ENCODE measurements at places on chromosomes 3 and 15.

DNA sequence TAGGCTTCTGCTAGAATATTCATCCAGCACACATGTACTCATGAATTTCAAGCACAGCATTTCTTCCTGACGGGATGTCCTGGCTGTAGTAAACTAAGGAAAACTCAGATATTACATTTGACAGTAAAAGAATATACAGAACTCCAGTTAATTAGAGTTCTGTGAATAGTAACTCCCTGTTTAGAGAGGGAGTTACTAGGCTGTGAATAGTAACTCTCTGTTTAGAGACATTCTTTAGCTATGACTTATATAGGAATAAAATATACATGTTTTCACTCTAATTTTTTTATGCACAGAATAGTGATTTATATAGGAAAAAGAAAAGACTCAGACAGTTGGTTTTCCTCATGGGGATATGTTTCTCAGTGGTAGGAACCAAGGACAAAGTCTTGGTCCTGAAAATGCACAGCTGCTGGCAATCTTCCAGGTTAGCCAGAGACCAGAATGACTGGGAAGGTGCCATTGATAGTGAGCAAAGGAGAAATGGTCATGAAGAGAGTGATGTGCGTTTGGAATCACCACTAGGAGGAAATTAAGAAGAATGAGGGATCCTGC lies 480.7 kb upstream of the THBS1 start:
- no peak for DNase-seq

- no peak for DNase-seq
These were observed 265.3 kb downstream of the ERC2 start for GRCh38 chr3:56202997-56203396.

DNA sequence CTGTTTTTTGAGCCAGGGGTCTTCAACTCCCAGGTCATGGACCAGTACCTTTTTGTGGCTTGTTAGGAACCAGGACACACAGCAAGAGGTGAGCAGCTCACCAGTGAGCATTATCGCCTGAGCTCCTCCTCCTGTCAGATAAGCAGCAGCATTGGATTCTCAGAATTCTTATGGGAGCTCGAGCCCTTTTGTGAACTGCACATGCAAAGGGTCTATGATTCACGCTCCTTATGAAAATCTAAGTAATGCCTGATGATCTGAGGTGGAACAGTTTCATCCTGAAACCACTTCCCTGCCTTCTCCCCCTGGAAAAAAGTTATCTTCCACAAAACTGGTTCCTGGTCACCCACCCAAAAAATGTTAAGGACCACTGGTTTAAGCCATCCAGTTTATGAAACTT lies 1047.6 kb downstream of the OTOL1 start:
- no peak for DNase-seq

GRCh38 chr15:89781891-89782618 lies 5.9 kb downstream of the MESP2 start:
- peak; percentile 94 for DNase-seq

GRCh38 chr3:61803983-61804382 lies 242.6 kb downstream of the PTPRG start:
- no peak for DNase-seq

GRCh38 chr15:39506146-39506545 lies 74.7 kb upstream of the THBS1 start:
- no peak for DNase-seq

- DNase-seq = no peak
These were observed 32.0 kb upstream of the MBNL1 start for GRCh38 chr3:152236716-152237115.

DNA sequence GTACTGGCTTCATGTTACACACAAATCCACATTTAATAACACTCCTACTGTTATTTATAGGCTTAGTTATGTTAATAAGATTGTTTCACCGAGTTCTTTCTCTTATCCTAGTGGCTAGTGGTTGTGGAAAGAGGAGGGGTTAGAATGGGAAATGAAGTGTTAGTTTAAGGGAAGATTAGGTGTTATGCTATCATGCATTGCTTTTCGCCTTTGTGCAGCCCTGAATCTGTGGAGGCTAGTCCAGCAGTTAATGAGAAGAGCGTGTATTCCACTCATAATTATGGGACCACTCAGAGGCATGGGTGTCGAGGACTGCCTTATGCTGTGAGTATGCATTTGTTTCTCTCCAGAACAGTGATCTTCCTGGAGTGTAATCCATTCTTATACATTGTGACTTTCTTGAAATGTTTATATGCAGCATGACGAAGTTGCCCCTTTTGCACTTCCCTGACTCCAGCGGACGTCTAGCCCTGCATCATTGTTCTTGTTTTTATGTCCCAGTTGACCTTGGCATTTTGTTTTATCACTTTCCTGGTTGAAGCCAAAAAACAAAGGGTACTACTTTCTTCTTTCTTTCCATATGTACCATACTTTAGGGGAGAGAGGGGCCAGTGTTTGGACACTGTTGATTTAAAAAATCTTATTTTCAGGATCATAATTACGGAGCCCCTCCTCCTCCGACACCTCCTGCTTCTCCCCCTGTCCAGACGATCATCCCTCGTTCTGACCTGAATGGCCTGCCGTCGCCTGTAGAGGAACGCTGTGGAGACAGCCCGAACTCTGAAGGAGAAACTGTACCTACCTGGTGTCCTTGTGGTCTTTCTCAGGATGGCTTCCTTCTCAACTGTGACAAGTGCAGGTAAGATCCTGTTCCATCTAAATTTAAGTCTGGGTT lies 36.5 kb downstream of the SETD5 start:
- no peak for DNase-seq

- no peak for DNase-seq
These were observed 24.7 kb upstream of the BSN start for GRCh38 chr3:49529567-49529966.

- DNase-seq = no peak
These were observed 5.1 kb downstream of the DUOX1 start for GRCh38 chr15:45134682-45135604.

DNA sequence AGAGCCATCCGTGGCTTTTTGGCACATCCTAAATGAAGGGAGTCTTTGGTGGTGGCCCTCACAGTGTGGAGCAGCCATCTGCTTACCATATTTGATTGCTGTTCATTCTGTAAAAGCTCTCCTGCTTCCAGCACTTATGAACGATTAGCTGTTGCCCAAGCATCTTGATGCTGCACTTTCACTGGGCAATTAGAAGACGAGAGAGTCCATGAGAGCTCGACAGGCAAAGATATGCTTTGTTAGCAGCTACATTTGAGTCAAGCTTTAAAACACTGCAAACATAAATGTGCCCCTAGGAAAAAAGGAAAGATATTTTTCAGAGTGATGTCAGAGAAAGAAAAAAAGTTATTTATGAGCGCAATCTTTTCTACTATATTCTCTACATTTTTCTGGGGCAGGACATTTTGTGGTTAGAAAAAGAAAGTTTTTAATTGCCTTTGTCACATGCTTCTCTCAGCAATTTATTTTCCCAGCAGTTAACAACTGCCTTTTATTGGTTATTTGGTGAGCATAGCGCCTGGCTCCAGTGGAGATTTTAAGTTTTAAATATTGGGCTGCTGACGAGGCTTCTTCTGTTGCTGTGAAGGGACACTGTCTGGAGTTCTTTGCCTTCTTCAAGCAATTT lies 468.4 kb downstream of the C3orf38 start:
- no peak for DNase-seq

DNA sequence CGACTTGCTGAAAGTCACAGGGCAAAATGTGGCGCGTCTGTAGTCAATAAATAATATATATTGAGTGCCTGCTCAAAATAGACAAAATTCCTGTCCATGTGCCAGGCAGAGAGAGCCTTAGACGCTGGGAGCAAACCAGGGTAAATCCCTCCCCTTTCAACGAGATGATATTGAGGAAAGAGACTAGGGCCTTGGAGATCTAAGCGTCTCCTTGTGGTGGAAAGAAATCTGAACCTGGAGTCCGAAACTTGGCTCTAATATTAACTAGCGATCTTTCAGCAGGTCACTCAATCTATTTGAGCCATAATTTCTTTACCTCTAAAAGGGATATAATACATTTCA lies 348 bp upstream of the DPP8 start:
- DNase-seq = no peak

DNA sequence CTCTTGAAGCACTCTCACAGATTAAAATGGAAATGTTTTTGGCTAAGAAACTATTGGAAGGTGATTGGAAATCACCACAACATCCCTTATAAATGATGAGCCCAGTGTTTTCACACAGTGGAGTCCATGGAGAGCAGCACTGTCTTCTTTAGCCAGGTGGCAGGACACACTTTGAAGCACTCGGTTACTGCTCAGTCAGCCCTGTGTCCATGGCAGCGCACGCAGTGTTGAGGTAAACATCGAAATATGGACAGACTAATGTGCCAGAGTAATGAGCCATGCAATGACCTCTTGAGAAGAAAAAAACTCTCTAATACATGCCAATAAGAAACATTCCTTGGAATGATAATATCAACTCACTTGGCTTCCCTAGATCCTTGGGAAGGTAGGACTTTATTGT lies 66.6 kb downstream of the TGFBR2 start:
- no peak for DNase-seq

- DNase-seq = no peak
These were observed 81.5 kb upstream of the LIMD1 start for GRCh38 chr3:45513041-45513440.

DNA sequence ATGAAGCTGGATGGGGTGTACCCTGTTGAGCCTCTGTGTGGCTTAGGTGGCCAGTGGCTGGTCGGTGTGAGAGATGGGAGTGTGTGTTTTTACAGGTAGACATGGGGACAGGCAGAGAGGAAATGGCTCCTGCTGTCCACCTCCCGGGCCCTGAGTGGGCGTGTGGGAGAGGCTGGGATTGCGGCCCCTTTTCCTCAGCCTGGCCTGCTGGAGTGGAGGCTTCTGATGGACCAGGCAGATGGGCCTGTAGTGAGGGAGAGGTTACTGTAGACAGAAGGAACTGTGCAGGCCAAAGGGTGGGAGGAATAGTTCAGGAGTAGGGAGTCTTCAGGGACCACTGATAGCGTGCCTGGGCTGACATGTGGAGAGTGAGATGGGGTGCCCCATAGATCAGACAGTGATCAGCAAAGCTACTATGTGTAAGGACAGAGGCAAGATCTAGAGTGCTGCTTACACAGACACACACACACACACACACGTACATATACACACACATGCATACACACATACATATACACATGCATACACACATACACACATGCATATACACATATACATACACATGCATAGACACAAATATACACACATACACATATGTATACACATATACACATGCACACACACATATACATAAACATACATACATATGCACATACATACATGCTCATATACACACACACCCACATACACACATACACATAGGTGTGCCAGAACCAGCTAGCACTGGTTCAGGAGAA lies 26.4 kb downstream of the ACAA1 start:
- no peak for DNase-seq

DNA sequence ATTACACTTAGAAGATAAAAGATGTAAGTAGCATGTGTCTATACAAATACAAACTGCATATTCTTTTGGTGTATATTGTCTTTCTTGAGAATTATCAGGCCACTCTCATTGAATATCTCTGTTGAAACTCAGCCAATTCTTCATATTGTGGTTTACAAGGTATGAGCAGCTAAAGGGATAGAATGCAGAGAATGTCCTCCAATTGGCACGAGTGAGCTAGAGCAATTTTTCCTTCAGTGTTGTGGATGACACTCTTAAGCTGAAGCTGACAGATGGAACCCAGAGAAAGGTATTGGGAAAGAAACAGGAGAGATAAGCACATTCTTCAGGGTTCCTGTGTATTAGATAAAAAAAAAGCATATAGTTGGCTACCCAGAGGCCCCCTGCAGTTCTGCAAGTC lies 453.1 kb downstream of the EPHA3 start:
- DNase-seq = peak; percentile 35

- no peak for DNase-seq
These were observed 225.3 kb downstream of the GAP43 start for GRCh38 chr3:115848641-115849040.

DNA sequence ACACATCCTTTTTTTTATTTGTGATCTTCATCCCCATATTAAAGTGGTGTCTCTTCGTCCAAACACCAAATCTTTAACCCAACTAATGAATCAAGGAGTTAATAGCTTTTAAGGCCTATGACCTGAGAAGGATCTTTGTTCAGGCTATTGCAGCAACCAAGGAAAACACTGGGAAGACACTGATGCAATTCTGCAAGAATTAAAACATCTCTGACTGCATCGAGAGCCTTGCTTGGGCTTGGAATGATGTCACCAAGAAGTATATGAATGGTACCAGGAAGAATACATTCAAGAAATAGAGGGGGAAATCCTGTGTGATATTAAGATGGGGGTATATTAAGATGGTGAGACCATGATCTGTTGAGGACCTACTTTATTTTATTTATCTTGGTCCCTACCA lies 214.2 kb upstream of the ARL6 start:
- DNase-seq = no peak

DNA sequence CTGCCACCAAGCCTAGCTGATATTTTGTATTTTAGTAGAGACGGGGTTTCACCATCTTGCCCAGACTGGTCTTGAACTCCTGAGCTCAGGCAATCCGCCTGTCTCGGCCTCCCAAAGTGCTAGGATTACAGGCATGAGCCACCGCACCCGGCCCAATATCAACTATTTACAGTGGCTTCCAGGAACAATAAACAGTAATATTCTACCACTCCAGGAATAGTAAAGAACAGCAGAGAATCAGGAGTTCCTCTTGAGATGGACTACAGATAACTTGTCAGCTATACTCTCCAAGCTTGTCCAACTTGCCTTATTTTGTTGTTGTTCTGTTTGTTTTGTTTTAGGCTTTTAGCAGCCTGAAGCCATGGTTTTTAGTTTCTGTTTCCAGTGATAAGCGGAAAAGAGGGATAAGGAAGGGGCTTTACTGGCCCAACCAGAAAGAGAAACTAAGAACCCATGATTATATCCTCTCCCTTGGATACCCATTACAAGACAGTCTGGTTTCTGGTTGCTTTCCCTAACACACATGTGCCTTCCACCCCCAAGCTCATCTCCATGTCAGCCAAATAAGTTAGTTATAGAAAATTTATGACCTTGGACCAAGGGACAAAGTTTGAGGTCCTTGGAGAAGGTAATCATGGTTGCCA lies 36.7 kb downstream of the ARHGEF3 start:
- no peak for DNase-seq

- no peak for DNase-seq
These were observed 16.1 kb upstream of the OR5AC2 start for GRCh38 chr3:98070840-98071239.

DNA sequence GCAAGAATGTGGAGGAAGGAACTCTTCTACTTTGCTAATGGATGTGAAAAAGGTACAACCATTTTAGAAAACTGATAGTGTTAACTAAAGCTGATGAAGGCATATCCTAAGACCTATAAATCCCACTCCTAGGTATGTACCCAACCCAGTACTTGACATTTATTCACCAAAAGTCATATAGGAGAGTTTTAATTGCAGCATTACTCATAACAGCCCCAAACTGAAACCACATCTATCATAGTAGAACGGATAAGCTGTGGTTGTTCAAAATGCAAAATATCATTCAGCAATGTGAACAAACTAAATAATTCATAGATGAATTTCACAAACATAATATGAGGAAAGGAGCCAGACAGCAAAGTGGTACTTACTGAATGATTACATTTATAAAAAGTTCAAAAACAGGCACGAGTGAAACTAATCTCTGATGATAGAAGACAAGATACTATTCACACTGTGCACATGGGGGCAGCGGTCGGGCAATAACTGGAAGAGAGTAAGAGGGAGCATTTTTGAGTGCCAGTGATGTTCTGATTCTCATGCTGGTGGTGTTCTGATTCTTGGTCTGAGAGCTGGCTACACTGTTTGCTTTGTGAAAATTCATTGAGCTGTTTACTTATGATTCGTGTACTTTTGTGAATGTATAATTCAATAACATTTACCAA lies 34.3 kb downstream of the GOLIM4 start:
- DNase-seq = no peak

GRCh38 chr15:91412138-91412928 lies 312.3 kb downstream of the SV2B start:
- no peak for DNase-seq

GRCh38 chr3:55718074-55718473 lies 231.0 kb upstream of the WNT5A start:
- no peak for DNase-seq
